Left renal cortex interstitium (tissue), 4 donors: ENCODE measurements at places on chromosomes 2 and 18. TPM values are rescaled to one million over a fixed set of nuclear protein-coding genes. Genes with fewer than 3 reads are reported as not detected.

DNA sequence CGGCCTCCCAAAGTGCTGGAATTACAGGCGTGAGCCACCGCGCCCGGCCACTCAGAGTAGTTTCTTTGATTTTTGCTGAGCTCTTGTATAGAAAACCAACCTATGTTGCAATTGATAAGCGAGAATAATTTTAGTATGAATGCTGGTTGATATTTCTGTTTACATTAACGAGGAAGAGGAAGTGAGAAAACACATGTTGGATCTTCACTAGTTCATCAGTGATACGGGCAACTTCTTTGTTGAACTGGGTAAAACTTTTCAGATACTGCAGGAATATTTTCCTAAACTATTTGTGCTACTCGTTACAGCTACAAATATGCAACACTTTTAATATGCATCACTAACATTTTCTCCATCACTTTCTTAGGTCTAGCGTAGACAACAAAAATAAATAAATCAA lies 67.9 kb upstream of the SLC25A52 start:
- DNase-seq = no peak

- DNase-seq = no peak
Observed at GRCh38 chr2:73611193-73611592, 31.0 kb downstream of the NAT8 start.

NETO1 gene
- polyA plus RNA-seq = 1.0 TPM

DNA sequence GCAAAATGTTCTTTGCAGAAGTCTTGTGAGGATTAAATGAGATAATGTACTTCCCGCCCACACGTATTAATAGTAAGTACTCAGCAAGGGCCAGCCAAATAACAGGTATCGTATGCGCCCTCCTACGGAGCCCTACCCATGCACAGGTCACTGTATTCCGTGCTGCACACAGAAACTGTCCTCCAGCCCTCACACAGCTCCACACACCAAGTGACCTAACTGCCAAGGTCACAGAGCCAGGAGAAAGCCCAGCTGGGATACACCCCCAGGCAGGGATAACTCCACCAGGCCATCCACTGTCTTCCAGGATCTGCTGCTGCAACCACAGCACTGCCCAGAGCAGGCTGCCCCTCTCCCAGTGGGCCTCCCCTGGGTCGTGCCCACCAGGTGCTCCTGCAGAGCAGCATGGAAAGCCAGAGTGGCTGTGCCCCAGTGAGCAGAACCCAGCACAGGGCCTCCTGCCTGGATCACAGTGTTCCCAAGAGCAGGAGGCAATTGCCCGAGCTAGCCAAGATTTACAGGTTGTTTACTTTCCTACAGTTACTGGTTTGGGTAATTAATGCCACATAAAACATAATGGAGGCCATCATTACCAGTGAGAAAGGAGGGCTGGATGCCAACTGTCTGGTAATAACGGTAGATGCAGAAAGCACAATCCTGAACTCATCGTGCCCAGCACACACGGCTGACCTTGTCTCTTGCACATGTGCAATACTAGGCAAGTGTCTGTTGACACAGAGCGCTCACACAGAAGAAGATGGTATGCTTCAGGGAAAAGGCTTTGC lies 24.4 kb downstream of the TFCP2L1 start:
- no peak for DNase-seq

- DNase-seq = no peak
Observed at GRCh38 chr18:75211002-75211621, 515 bp downstream of the TSHZ1 start.

KIAA2012 gene
- 0.11 TPM for polyA plus RNA-seq

TRIM54 gene
- 5.7 TPM for polyA plus RNA-seq
